Mesothelial cell of epicardium (in vitro differentiated cells): ENCODE measurements at places on chromosomes 16 and 17. TPM values are rescaled to one million over a fixed set of nuclear protein-coding genes. Genes with fewer than 3 reads are reported as not detected.

Gene P2RX5
- 0.18 to 0.66 TPM (median 0.24 TPM) in 3 replicates for total RNA-seq

Gene SCNN1B
- not detected in 3 replicates for total RNA-seq

Gene KRTAP9-4
- not detected in 3 replicates for total RNA-seq

Gene TMC7
- total RNA-seq, result 1.6 to 1.9 TPM (median 1.6 TPM) in 3 replicates

Gene CHD3
- 333 to 339 TPM (median 337 TPM) in 3 replicates for total RNA-seq

Gene ASB16
- total RNA-seq, result 0.14 to 0.16 TPM in 2 of 3 replicates, not detected in the other

Gene SLC4A1
- not detected in 3 replicates for total RNA-seq

Gene VKORC1
- 48.6 to 53.7 TPM (median 49.5 TPM) in 3 replicates for total RNA-seq

Gene TVP23A
- 9.5 to 9.9 TPM (median 9.8 TPM) in 3 replicates for total RNA-seq

Gene SDR42E1
- 0.13 to 0.35 TPM (median 0.23 TPM) in 3 replicates for total RNA-seq

Gene MYH8
- total RNA-seq, result not detected in 3 replicates

Gene SAMD14
- 17.3 to 20.0 TPM (median 19.4 TPM) in 3 replicates for total RNA-seq
